Esophagus squamous epithelium (tissue), 5 donors: ENCODE measurements at places on chromosomes 3 and 15.

DNA sequence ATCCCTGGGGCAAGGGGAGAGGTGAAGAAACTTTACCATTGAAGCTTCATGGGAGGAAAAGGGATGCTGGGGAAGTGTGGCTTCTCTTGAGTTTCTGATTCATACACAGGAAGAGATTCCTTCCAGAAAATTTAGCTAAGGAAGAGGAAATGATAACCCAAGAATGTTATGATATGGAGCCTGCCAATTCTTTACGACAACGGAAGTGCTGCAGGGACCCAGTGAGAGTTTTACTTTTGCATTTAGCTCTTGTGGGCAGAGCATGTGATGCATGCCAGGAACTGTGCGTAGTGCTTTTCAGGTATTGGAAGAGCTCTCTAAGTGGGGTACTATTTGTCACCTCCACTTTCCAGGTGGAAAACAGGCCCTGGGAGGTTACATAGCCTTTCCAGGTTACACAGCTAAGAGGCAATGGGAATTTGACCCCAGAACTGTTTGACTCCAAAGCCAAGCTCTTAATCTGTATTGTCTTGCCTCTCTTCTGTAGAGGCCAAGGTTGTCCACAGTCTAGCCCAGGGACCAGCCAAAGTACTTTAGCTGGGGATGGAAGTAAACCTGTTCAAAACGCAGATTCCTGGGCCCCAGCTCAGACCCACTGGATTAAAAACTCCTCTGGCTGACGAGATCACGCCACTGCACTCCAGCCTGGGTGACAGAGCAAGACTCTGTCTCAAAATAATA, 23.0 kb downstream of the CMTM7 start:
- no peak overlapping the region for H3K4me3 ChIP-seq
- H3K27me3 ChIP-seq, result no peaks in the 10 kb centered on the region
- no peaks in the 10 kb centered on the region for H3K36me3 ChIP-seq
- DNase-seq, result no peak

DNA sequence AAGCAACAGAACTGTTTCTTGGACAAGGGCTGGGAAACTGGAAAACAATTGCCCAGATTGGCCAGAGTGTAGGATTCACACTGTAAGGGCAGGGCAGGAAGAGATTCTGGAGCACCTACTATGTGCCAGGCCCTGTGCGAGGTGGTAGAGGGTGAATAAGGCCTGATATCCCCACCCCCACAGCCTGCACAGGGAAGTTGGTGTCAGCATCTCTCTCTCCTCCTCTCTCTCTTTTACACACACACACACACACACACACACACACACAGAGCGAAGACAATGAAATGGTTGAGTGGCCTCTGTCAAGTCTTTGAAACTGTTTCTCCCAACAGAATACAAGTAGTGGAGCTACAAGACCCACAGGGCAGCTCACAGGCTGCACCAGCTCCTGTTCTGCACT, 47.1 kb upstream of the SLCO2A1 start:
- no peak overlapping the region for H3K4me3 ChIP-seq
- no peaks in the 10 kb centered on the region for H3K36me3 ChIP-seq
- no peak overlapping the region for H3K27ac ChIP-seq
- no peaks in the 10 kb centered on the region for H3K27me3 ChIP-seq

DNA sequence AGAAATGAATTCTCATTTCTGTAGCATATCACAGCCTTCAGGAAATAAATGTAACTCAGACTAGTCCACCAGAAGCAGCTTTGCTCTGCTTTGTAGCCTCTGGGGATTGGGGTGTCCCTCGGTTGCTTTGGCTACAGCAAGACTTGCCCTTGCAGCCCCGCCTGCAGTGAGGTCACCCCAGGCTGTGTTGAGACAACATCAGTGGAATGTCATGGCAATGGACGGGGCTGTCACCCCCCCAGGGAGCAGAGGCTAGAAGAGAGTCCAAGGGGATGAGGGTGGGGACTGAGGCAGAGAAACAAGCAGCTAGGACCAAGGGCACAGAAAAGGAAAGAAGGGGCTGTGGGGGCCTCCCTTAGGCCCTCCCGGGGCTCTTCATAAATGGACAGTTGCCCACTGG, 854 bp downstream of the CLEC3B start:
- DNase-seq, result no peak
- no peaks in the 10 kb centered on the region for H3K36me3 ChIP-seq
- no peak overlapping the region for H3K4me3 ChIP-seq
- H3K27me3 ChIP-seq, result peaks cover 3% of the 10 kb centered on the region
- H3K4me1 ChIP-seq, result peaks cover 18% of the 10 kb centered on the region
- H3K27ac ChIP-seq, result peak overlapping the region; percentile 54

- H3K27me3 ChIP-seq, result no peaks in the 10 kb centered on the region
- peaks cover 10% of the 10 kb centered on the region for H3K36me3 ChIP-seq
- no peak overlapping the region for H3K4me3 ChIP-seq
- H3K4me1 ChIP-seq, result peaks cover 17% of the 10 kb centered on the region
- H3K27ac ChIP-seq, result no peak overlapping the region
Measured at GRCh38 chr15:89898614-89899294, 5.0 kb upstream of the AP3S2 start.

GRCh38 chr3:210669-211068, 14.1 kb downstream of the CHL1 start:
- no peak overlapping the region for H3K4me3 ChIP-seq
- H3K27me3 ChIP-seq, result no peaks in the 10 kb centered on the region
- no peaks in the 10 kb centered on the region for H3K36me3 ChIP-seq
- H3K27ac ChIP-seq, result no peak overlapping the region

- H3K4me3 ChIP-seq, result peak overlapping the region; percentile 89
- H3K4me1 ChIP-seq, result peaks cover 25% of the 10 kb centered on the region
- DNase-seq, result no peak
- no peaks in the 10 kb centered on the region for H3K27me3 ChIP-seq
- peak overlapping the region; percentile 90 for H3K27ac ChIP-seq
- H3K36me3 ChIP-seq, result no peaks in the 10 kb centered on the region
Measured at GRCh38 chr3:55487381-55488241, 505 bp upstream of the WNT5A start.

DNA sequence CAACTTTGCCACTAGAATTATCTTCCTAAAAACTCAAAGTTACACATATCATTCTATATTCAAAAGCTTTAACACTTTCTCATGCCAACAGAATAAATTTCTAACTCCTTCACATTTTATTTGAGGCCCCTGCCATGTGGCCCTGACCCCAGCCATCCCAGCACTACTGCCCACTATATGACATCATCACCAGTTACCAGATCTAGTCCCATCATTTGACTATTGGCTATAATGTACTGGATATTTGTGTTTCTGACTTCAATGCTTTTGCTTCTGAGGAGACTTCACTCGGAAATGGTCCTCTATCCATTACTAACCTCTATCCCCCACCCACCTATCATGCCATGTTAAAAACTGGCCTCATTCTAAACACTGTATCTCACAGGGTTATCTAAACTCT, 23.6 kb downstream of the UBE3A start:
- peaks cover 7% of the 10 kb centered on the region for H3K4me1 ChIP-seq
- H3K27me3 ChIP-seq, result no peaks in the 10 kb centered on the region
- no peak overlapping the region for H3K27ac ChIP-seq
- H3K4me3 ChIP-seq, result no peak overlapping the region
- no peaks in the 10 kb centered on the region for H3K36me3 ChIP-seq

- H3K27me3 ChIP-seq, result no peaks in the 10 kb centered on the region
- no peaks in the 10 kb centered on the region for H3K36me3 ChIP-seq
- no peak for DNase-seq
- H3K27ac ChIP-seq, result no peak overlapping the region
- no peaks in the 10 kb centered on the region for H3K4me1 ChIP-seq
Measured at GRCh38 chr3:56019490-56020146, 448.6 kb downstream of the ERC2 start.

- peaks cover 13% of the 10 kb centered on the region for H3K4me1 ChIP-seq
- H3K4me3 ChIP-seq, result no peak overlapping the region
- H3K27me3 ChIP-seq, result no peaks in the 10 kb centered on the region
- no peak for DNase-seq
- H3K27ac ChIP-seq, result peak overlapping the region; percentile 50
Measured at GRCh38 chr15:74318376-74319137, 48.9 kb downstream of the CYP11A1 start.

GRCh38 chr15:99826157-99826780, 93.0 kb upstream of the LYSMD4 start:
- no peaks in the 10 kb centered on the region for H3K27me3 ChIP-seq
- DNase-seq, result no peak
- no peaks in the 10 kb centered on the region for H3K4me1 ChIP-seq
- H3K36me3 ChIP-seq, result no peaks in the 10 kb centered on the region

GRCh38 chr15:81111510-81112470, 22.3 kb upstream of the CFAP161 start:
- peak overlapping the region; percentile 67 for H3K27ac ChIP-seq
- no peaks in the 10 kb centered on the region for H3K36me3 ChIP-seq
- no peaks in the 10 kb centered on the region for H3K27me3 ChIP-seq

GRCh38 chr3:159947220-159947619, 41.4 kb upstream of the IL12A start:
- H3K27ac ChIP-seq, result no peak overlapping the region
- H3K36me3 ChIP-seq, result no peaks in the 10 kb centered on the region
- no peak for DNase-seq
- no peaks in the 10 kb centered on the region for H3K27me3 ChIP-seq
- no peak overlapping the region for H3K4me3 ChIP-seq
- no peaks in the 10 kb centered on the region for H3K4me1 ChIP-seq

GRCh38 chr3:149486726-149487125, 12.2 kb downstream of the TM4SF4 start:
- peaks cover 12% of the 10 kb centered on the region for H3K4me1 ChIP-seq
- DNase-seq, result no peak
- H3K27me3 ChIP-seq, result no peaks in the 10 kb centered on the region

GRCh38 chr3:31350307-31350706, 182.4 kb upstream of the STT3B start:
- no peaks in the 10 kb centered on the region for H3K36me3 ChIP-seq
- H3K4me1 ChIP-seq, result no peaks in the 10 kb centered on the region
- no peak for DNase-seq

DNA sequence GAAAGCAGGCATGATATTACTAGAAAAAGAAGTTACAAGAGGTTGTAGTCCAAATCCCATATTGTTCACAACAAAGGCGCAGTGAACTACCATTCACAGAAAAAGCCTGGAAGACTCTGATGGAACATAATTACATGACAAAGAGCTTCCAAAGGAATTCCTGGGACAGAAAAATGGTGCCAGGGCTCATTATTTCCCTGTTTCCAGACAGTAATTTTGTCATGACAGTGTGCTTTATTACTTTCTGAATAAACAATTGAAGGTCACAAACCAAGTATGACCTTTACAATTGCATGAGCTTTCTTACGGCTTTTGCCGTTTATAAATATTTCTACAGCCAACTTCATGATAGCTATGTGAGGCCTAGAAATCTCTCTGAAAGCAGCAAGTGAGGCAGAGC, 61.0 kb downstream of the CYFIP1 start:
- no peak overlapping the region for H3K27ac ChIP-seq
- H3K4me3 ChIP-seq, result no peak overlapping the region
- DNase-seq, result no peak
- H3K27me3 ChIP-seq, result no peaks in the 10 kb centered on the region
- no peaks in the 10 kb centered on the region for H3K4me1 ChIP-seq

GRCh38 chr15:57138349-57138788, 219.9 kb downstream of the TCF12 start:
- H3K27ac ChIP-seq, result no peak overlapping the region
- peaks cover 7% of the 10 kb centered on the region for H3K4me1 ChIP-seq

GRCh38 chr15:26096581-26096980, 233.5 kb upstream of the ATP10A start:
- H3K27me3 ChIP-seq, result no peaks in the 10 kb centered on the region
- no peaks in the 10 kb centered on the region for H3K36me3 ChIP-seq
- no peaks in the 10 kb centered on the region for H3K4me1 ChIP-seq
- DNase-seq, result no peak
- H3K27ac ChIP-seq, result no peak overlapping the region

GRCh38 chr3:15436246-15436645, 8.8 kb downstream of the EAF1 start:
- DNase-seq, result no peak
- peaks cover 22% of the 10 kb centered on the region for H3K36me3 ChIP-seq
- H3K4me3 ChIP-seq, result no peak overlapping the region
- H3K27me3 ChIP-seq, result no peaks in the 10 kb centered on the region

DNA sequence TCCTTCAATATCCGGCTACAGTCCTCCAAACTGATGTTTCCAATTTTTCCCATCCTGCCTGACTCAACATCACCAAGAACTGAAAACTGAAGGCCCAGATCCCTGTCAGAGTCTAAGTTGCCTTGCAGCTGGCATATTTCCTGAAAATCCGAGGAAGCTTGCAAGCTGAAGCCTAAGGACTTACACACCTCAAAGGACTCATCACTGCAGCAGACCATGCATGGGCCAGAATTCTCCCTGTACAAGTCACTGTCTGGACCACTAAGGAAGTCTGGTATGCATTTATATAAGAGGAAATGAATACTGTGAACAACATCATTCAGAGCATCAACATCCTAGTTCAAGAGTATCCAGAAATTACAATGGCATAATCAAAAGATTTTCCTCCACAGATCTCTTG, 548.8 kb upstream of the MDFIC2 start:
- no peak overlapping the region for H3K4me3 ChIP-seq
- no peak for DNase-seq
- H3K27me3 ChIP-seq, result no peaks in the 10 kb centered on the region
- no peaks in the 10 kb centered on the region for H3K36me3 ChIP-seq

DNA sequence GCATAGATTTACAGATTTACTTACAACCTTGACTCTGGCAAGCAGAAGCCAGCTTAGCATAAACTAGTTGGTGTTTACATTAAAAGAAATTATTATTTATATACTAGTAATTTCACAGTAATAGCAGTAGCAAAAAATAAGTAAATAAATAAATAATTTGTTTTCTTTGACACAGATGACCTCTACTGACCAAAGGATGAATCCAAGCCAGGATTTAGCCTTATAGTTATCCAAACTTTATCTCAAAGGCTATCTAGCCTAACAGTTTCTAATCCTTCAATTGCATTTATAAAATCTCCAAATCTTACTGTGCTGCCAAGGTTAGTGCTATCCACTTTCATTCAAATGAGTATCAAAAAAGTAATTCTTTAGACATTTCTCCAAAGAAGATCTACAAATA, 64.3 kb downstream of the FRMD5 start:
- no peaks in the 10 kb centered on the region for H3K4me1 ChIP-seq
- no peak overlapping the region for H3K27ac ChIP-seq

GRCh38 chr15:48244921-48245320, 38.8 kb downstream of the SLC12A1 start:
- no peak for DNase-seq
- H3K4me1 ChIP-seq, result no peaks in the 10 kb centered on the region
- no peaks in the 10 kb centered on the region for H3K36me3 ChIP-seq
- H3K4me3 ChIP-seq, result no peak overlapping the region

GRCh38 chr15:60044636-60045270, 40.6 kb downstream of the FOXB1 start:
- H3K4me1 ChIP-seq, result no peaks in the 10 kb centered on the region
- no peak overlapping the region for H3K27ac ChIP-seq
- H3K27me3 ChIP-seq, result no peaks in the 10 kb centered on the region
- no peak overlapping the region for H3K4me3 ChIP-seq
- no peaks in the 10 kb centered on the region for H3K36me3 ChIP-seq
- no peak for DNase-seq

DNA sequence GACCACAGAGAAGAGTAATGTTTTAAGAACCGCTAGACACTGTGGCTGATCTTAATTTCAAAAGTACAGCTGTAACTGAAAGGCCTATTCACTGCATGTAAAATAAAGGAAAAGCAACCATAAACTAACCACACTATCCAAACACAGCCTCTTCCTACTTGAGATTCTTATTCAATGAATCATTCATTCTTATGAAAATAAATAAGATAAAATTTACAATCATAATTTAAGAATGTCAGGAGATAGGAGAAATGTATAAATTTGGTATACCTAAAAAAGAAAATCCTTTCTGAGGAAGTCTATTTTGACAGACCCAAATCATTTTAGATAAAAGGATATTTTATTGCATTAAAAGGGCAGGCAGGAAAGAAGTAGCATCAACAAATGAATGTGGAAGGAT, 533.5 kb upstream of the ZNF385D start:
- no peaks in the 10 kb centered on the region for H3K27me3 ChIP-seq
- H3K4me3 ChIP-seq, result no peak overlapping the region
- DNase-seq, result no peak
- H3K4me1 ChIP-seq, result no peaks in the 10 kb centered on the region
